ENCODE measurements at places on chromosomes 3 and 15. TPM values are rescaled to one million over a fixed set of nuclear protein-coding genes. Genes with fewer than 3 reads are reported as not detected.

GRCh38 chr15:81279621-81280485, 44.1 kb downstream of the STARD5 start:
- no peaks in the 10 kb centered on the region for H3K36me3 ChIP-seq
- no peak overlapping the region for H3K4me3 ChIP-seq
- H3K4me1 ChIP-seq = peaks cover 28% of the 10 kb centered on the region

DNA sequence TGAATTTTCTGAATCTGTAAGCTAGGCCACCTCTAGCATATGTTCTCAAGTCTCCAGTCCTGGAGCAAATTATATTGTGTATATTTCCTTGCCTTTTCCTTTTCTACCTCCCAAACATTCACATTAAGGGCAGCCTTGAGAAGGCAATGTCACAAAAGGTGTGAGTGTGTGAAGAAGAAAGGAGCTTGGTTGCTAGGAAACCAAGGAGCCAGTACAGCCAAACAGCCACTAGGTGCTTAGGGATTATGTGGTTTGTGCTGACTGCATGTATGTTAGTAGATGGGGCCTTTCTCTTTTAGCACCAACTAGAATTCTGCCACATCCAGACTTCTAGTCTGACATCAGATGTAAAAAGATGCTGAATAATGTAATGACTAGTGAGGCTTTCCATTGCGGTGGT, 118.8 kb upstream of the DAZL start:
- DNase-seq = no peak
- H3K27me3 ChIP-seq = no peaks in the 10 kb centered on the region
- H3K27ac ChIP-seq = no peak overlapping the region
- H3K36me3 ChIP-seq = no peaks in the 10 kb centered on the region
- H3K4me3 ChIP-seq = no peak overlapping the region

- DNase-seq = no peak
- H3K27me3 ChIP-seq = no peaks in the 10 kb centered on the region
- no peaks in the 10 kb centered on the region for H3K36me3 ChIP-seq
- no peak overlapping the region for H3K4me3 ChIP-seq
- H3K27ac ChIP-seq = no peak overlapping the region
Observed at GRCh38 chr3:191882289-191882688, 421.3 kb downstream of the PYDC2 start.

Gene FAM107A
- total RNA-seq = 137 TPM

- H3K4me3 ChIP-seq = no peak within 1 kb of the TSS
- no peaks in the 10 kb centered on the region for H3K27me3 ChIP-seq
- H3K27ac ChIP-seq = no peak within 1 kb of the TSS
- H3K4me1 ChIP-seq = no peaks in the 10 kb centered on the region
Observed at GRCh38 chr3:58666683-58667082, at the start of gene FAM3D. FAM3D (minus strand) TSS chr3:58666774; CDS start chr3:58655563, 11,211 bp downstream.

DNA sequence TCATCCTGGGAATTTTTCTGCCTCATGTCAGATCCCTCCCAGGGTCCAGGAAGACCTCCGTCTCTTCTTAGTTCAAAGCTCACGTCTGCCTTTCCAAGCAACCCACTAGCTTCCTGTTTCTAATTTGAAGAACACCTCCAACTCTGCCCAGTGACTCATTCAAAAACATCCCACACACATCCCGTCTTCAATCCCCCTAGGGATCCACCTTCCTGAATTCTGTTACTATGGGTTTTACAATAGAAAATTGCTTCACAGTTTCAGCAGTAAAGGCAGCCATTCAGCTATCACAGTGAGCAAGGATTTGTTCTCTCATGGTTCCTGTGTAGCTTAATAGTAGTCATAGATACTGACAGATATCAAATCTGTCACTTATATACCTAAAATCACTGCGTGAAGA, 308.3 kb upstream of the CCDC54 start:
- no peaks in the 10 kb centered on the region for H3K27me3 ChIP-seq
- H3K27ac ChIP-seq = no peak overlapping the region
- no peaks in the 10 kb centered on the region for H3K36me3 ChIP-seq
- no peak for DNase-seq

DNA sequence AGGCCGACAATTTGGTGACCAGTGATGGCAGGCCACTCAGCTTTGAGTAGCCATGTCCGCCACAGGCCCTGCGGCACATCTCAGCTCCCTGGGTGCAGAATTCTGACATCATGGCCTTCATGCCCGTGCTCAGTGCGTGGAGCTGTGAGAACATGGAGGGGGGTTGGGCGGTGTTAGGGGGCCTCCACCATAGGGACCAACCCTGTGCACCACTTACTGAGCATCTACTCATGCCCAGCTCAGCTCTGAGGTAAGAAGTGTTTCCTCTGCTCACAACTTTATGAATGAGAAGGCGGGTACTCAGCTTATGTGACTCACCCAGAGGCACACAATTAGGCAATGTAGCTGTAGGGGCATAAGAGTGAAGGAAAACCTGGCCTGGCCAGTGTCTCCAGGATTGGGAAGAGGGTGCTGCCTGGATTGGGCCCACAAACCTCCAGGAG, 10.5 kb downstream of the ACOX2 start:
- peaks cover 26% of the 10 kb centered on the region for H3K36me3 ChIP-seq
- H3K27ac ChIP-seq = no peak overlapping the region
- peaks cover 7% of the 10 kb centered on the region for H3K4me1 ChIP-seq
- no peak for DNase-seq
- H3K27me3 ChIP-seq = no peaks in the 10 kb centered on the region

DNA sequence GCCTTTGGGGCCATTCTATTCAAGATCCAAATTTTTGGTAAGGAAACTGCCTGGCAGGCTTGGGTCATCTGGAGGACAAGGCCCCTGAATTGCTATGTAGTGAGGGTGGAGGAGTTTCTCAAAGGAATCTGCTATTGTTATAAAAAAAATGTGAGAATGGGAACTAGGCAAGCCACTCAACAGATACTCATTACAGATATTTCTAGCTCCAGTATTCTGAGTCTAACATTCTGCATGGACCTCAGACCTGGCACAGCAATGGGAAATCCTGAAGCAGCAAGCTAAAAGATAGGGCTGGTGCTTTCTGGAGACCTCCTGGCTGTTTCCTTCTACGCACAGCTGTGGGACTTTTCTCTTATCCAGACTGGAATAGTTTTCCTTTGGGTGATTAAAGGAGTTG, 430.7 kb upstream of the RBMS3 start:
- no peak for DNase-seq
- no peaks in the 10 kb centered on the region for H3K4me1 ChIP-seq
- H3K4me3 ChIP-seq = no peak overlapping the region
- H3K27ac ChIP-seq = no peak overlapping the region

Gene LRTM1
- not detected for total RNA-seq

- H3K27ac ChIP-seq = no peak overlapping the region
- H3K36me3 ChIP-seq = no peaks in the 10 kb centered on the region
- no peak for DNase-seq
Observed at GRCh38 chr3:36800533-36801116, 36.3 kb upstream of the DCLK3 start.

DNA sequence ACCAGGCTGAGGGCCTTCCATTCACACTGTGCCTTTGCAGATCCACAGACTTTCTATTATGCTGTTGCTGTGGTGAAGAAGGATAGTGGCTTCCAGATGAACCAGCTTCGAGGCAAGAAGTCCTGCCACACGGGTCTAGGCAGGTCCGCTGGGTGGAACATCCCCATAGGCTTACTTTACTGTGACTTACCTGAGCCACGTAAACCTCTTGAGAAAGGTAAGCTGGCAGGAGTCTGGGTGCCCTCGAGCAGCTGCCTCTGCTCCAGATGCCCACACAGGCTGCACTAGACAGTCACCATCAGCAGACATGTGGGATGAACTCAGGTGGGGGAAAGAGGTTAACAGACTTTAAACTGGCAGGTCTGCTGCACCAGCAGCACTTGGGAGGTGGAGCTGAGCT, 8.3 kb downstream of the TF start:
- no peak overlapping the region for H3K27ac ChIP-seq
- H3K4me3 ChIP-seq = no peak overlapping the region
- no peaks in the 10 kb centered on the region for H3K4me1 ChIP-seq
- no peak for DNase-seq

DNA sequence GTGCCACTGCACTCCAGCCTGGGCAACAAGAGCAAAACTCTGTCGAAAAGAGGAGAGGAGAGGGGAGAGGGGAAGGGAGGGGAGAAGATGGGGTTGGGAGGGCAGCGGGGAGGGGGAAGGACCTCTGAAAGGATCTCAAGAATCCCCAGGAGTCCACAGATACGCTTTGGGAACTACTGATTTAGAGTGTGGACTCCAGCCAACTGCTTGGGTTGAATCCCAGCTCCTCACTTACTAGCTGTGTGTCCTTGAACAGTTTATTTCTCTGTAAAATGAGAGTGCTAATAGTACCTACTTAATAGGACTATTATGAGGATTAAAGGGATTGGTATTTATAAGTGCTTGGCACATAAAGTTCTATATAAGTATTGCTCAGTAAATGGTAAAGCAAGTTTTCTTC, 45.0 kb upstream of the FAH start:
- no peak overlapping the region for H3K27ac ChIP-seq
- no peaks in the 10 kb centered on the region for H3K36me3 ChIP-seq
- H3K4me1 ChIP-seq = peaks cover 18% of the 10 kb centered on the region
- H3K4me3 ChIP-seq = no peak overlapping the region

All from thyroid gland (tissue), 4 donors.